ENCODE measurements at places on chromosomes 7 and 10.

DNA sequence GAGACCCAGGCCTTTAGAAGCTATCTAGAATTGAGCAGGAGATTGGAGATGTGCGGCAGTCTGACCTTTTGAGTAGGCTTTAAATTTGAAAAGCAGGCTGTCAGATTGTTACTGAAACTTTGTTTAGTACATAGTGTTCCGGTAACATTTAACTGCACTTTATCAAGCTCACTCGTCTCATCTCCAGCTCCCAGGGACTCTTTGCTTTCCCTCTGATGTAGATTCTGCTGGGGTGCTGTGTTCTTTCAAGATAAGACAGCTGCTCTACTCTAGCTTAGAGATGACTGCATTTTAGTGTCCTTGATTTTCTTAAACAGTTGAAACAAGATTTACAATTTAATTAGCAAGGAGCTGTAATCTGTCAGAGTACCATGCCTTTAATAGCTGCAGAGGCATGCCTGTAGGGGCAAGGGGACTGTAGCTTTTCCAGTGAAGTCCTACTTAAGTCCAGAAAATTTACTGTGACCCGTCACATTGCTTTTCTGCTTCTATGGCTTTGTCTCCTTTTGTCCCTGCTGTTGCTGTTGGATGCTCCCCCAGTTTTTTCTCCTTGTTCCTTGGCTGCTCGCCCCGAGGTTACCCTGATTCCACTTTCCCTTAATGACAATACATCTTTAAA is 56.4 kb upstream of the MTPN start:
- no peak for DNase-seq

GRCh38 chr10:124043310-124044142 is 49.9 kb downstream of the CHST15 start:
- DNase-seq: no peak

- no peak for DNase-seq
These were observed 3.7 kb downstream of the TRAPPC14 start for GRCh38 chr7:100154651-100155491.

GRCh38 chr7:96224073-96224472 is 97.8 kb downstream of the SLC25A13 start:
- no peak for DNase-seq

DNA sequence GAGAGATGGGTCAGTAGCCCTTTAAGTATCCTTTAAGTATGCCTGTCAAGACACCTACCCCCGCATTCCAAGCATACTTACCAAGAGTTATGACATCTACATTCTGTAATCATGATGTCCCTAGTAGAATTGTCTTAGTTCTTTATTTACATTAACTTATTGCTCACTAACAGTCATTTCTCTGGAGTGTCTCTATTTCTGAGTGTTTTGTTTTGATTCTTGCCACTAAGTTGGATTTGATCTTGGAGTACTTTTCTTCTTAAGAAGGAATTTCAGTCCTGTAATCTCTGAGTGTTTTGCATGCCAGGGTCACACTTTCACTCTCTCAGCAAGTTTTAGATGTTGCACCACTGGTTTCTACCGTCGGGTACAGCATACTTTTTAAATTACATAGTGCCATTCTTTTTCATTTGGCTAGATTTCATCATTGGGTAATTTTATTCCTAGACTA is 1053.9 kb downstream of the KCNMA1 start:
- no peak for DNase-seq

GRCh38 chr10:97190450-97190849 is 4.7 kb upstream of the SLIT1 start:
- no peak for DNase-seq

GRCh38 chr7:19619122-19619521 is 89.7 kb downstream of the POLR1F start:
- no peak for DNase-seq

- no peak for DNase-seq
These were observed 5.5 kb upstream of the LIPN start for GRCh38 chr10:88754287-88754686.

DNA sequence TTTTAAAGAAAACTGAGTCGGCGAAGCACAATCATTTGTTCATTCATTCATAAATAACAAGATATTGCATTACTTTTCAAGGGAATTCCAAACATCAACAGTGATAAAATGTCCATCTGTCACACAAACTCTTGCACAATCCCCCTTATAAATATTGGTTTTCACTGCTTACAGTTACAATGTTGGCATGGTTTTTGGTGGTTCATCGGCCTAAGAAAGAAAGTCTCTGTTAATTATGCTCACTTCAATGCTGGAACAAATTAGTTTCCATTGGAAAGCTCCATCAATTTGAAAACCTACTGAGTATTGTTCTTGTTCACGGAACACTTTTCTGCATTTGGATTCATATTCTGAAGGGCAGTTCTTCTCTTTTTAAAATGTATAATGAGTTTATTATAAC is 188.5 kb downstream of the JAZF1 start:
- no peak for DNase-seq

GRCh38 chr7:69757981-69758430 is 159.7 kb downstream of the AUTS2 start:
- DNase-seq: no peak

DNA sequence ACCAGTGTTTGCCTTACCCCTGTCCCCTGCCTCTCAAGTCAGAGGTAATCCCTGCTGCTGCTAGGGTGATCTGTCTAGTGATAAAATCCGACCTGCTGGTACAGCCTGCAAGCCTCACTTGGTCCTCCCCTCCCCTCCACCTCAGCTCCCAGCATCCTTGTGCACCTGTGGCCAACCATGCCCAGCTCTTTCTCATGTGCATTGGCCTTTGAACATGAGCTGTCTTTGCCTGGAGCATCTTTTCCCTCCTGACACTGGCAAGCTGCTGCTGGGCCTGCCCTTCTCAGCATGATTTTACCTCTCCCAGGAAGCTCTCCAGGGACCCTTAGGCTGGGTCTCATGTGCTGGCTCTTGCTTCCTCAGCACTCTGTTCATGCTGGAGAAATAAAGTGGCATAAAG is 51.3 kb upstream of the CXCL12 start:
- no peak for DNase-seq

DNA sequence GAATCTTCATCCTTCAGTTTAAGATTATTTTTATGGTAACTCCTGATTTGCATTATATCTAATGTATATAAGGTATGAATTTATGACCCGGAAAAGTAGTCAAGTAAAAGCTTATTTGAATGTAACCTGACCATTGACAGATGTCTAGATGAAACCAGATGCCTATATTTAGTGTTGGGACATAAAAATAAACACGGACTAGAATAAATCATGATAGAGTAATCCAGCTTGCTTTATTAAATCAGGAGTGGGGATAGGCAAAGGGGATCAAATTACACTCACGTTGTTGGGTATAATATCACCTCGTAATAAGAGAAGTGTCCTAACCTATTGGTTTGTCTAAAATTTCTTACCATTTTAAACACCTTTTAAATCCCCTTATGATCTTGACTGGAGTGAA is 244.6 kb downstream of the AGMO start:
- no peak for DNase-seq

DNA sequence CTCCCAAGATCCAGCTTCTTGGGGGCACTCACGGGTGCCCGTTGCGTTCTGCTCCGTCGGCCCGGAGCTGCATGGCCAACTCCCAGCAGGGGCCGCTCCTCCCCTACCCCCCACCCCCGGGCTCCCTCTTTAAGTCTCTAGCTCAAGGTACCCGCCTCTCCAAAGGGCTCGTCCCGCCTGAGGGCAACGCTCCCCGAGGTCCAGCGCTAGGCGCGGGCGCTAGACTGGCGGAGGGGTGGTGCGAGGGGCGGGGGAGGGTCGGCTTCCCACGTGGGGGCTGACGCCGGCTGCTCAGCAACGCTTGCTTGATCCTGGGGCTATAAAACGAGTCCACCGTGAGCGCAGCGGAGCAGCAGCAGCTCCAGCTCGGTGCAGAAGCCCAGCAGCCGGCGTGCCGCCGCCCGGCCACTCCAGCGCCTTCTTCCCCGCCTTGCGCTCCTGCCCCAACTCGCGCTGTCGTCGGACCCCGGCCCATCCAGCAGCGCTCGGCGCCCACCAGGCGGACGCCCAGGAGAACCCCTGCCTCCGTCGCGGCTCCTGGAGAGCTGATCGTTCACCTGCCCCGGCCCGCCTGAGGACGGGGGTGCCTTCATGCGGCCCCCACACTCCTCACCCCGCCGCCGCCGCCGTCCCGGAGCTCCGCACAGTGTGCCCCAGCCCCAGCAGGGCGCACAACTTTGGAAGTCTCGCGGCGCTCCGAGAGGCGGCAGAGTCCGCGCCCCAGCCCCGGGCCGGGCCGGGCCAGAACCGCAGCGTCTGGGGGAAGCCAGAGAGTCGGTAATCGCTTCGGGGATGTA is at the start of gene ADRA2A:
Gene ADRA2A, plus strand, starts transcription at position 348 of the 797 bp plus-strand sequence. CDS start 968 bp downstream, outside the sequence.
- DNase-seq: peak; percentile 80

DNA sequence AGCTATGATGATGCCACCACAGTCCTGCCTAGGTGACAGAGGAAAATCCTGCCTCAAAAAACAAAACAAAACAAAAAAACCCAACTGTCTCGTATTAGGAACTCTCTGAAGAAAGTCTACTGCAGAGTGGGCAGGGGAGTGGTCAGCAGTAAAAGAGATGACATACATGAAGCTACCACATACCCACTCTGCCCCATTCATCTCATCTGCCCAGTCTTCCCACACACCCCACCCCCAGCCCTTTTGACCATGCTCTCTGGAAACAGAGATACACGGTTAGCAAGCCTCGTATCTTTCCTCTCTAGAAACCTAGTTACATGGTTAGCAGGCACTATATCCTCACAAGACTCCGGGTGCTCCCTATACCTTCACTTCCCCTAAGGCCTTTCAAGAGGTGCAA is 8.3 kb downstream of the SLC37A3 start:
- DNase-seq: no peak

GRCh38 chr10:89351412-89351779 is 23.6 kb downstream of the IFIT3 start:
- DNase-seq: no peak

DNA sequence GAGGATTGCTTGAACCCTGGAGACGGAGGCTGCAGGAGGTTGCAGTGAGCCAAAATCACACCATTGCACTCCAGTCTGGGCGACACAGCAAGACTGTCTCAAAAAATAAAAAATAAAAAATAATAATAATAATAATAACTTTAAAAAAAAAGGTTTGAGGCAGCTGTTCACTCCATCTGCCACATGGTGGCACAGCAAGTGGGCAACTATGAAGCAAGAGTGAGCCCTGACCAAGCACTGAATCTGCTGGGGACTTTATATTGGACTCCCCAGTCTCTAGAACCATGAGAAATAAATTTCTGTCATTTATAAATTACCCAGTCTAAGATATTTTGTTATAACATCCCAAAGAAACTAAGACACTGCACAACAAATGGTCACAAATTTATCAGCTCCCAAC is 14.6 kb upstream of the BRI3 start:
- no peak for DNase-seq

GRCh38 chr7:24769851-24770250 is 12.6 kb upstream of the GSDME start:
- no peak for DNase-seq

GRCh38 chr10:126565441-126565840 is 105.1 kb downstream of the C10orf90 start:
- DNase-seq: no peak

DNA sequence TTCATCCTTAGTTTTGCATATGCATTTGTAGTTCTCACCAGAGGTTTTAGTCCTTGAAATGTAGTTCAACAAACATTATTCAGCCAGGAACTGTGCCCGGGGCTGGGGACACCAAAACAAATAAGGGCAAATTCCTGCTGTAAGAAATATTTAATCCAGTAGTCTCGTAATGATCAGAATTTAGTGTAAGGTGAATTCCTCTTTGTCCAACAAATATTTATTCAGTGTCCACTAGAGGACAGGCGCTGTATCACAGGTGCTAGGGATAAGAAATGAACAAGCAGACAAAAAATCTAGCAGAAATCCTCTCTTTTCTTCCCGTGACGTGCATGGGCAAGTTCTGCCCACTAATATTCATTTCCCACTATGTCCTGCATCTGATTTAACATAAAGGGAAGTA is 17.6 kb downstream of the LGI1 start:
- no peak for DNase-seq

DNA sequence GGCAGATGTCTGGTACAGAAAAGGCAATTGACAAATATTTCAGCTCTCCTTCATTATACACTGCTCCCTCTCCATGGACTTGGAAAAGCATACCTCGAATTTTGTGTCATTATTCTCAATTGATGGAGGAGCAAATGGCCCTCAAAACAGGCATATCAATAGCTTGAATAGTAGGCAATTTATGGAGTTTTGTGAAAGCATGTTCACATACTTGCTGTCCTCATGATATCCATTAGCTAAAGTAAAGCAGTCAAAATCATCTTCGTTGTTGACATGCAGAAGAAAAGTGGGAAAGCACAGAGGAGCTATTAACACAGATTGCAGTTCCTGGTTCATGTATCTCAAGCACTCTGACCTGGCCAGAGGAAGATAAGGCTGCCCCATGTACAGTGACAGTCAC is 472.8 kb downstream of the CCSER2 start:
- DNase-seq: no peak

- DNase-seq: no peak
These were observed 14.4 kb downstream of the POT1 start for GRCh38 chr7:124915242-124915641.

DNA sequence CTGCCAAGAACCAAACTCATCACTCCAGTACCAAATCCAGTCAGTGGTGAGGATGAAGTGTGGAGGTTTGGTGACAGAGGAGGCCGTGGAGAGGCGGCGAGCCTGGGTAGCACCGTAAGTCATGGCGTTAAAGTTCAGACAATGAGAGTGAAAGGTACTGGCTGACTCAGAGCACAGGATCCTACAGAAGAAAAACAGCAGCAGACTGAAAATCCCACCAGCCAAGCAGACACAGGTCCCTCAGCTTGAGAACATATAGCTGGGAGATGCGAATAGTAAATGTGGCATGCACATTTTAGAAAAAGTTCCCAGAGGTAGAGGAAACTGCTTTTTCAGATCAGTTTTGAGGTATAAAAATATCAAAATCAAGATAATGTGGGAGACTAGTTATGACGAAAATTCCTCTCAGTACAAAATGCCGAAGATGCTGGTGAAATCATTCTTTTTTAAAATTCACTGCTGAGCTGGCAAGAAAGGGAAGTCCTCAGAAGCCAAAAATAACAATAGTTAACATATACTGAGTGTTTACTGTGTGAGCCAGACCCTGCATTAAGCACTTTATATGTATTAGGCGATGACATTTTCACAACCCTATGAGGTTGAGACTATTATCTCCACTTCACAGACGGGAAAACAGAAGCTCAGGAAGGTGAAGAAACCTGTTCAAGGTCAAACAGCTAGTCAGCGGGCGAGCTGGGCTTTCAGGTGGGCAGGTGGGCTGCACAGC is 20.9 kb downstream of the PARP12 start:
- DNase-seq: no peak

- DNase-seq: no peak
These were observed 4.4 kb downstream of the RNF216 start for GRCh38 chr7:5776894-5777660.

Data from nephron progenitor cell (in vitro differentiated cells).